ENCODE measurements at places on chromosomes 2 and 18.
A peak's percentile ranks its signal among the peaks of the same experiment; 100 is the strongest.

- no peak for DNase-seq
Measured at GRCh38 chr18:33851546-33852078, 273.6 kb downstream of the ASXL3 start.

GRCh38 chr2:227326783-227327182, 1.7 kb downstream of the MFF start:
- DNase-seq = no peak

DNA sequence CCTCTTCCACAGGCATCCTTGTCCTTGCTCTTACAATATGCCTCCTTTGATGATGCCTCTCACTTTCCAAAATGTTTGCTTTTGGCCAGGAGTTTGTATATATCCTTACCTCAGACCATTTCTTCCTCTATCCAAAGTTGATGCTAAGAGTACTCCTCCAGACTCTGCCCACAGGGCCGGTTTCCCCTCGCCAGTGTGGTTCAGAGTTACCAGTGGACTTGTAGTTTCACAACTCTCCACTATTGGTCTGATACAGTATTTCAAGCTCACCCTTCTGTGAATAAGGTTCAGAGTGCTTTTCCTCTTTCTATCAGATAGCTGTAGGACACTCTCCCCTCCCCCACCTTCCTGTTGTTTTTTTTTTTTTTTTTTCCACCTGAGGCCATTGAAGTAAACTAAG, 42.2 kb upstream of the LINC00305 start:
- no peak for DNase-seq

DNA sequence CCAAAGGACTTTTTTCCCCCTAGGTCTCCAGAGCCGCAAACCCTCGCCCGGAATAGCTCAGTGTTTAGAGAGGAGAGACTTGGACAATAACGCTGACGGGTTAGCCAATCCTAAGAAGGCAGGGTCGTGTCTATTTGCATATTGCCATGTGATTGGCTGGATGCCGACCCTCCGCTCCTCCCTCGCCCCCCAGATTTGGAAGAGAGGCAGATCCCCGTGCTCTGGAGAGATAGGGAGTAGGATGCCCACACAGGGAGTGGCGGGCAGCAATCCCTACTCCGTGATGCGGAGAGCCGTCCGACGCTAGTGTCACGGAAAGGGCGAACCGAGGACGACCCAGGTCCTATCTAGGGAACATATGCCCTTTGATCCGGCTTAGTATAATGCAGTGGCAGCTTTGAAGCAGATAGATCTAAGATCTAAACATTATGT, 1.4 kb downstream of the WNT6 start:
- no peak for DNase-seq

- DNase-seq = peak; percentile 41
Measured at GRCh38 chr2:41782306-41783158, 265.3 kb upstream of the PKDCC start.

DNA sequence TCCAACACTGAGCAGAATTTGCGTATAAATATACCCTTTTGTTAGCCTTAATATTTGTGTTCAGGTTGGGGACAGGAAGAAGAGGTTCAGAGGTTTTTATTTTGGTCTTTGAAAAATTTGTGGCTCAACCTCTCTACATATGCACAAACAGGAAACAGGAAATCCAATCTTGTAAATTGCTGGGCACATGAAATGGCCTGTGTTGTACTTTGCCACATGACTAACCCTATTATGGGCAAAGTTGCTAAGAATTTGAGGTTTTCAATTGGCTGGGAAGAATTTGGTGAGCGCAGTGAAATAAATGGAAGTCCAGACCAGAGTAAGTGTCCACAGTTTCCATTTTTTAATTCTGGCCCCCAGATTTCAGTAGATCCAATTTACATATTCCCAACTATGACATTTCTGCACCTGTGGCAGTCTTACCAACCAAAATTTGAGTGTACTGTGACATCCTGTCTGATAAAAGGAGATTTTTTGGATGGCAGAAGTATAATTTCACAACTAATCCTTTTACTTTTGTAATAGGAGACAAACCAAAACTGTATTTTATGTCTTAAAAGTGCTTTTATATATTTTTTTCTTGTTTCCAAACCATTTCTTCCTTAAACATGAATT, 63.6 kb downstream of the COX7A2L start:
- DNase-seq = no peak

DNA sequence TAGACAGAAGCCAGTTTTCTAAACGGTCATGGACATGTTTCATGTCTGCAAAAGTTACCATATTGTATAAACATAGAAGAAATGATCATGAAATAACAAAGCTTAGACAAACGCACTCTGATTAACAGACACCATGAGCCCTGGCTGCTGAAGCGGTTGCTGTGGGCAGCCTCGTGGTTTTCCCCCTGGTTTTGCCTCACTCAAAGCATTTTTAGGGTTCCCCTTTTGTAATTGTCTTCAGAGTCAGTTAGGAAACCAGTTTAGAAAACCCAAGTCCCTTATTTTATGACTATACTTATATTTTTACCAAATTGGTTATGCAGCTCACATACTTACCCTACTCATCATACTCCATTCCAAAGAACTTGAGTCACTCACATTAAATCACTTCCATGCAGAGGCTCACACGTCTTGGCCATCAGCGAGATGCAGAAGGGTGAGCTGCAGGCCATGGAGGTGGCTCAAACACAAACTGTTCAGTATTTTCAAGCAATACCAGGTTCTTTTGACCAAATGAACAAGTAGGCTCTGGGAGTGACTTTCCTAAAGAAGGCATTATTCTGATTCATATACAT, 105.6 kb upstream of the SALL3 start:
- DNase-seq = no peak

- no peak for DNase-seq
Measured at GRCh38 chr2:49278141-49278540, 123.8 kb upstream of the FSHR start.

- DNase-seq = no peak
Measured at GRCh38 chr2:19219060-19219459, 139.4 kb downstream of the OSR1 start.

GRCh38 chr2:221792971-221793521, 220.9 kb upstream of the EPHA4 start:
- DNase-seq = no peak

DNA sequence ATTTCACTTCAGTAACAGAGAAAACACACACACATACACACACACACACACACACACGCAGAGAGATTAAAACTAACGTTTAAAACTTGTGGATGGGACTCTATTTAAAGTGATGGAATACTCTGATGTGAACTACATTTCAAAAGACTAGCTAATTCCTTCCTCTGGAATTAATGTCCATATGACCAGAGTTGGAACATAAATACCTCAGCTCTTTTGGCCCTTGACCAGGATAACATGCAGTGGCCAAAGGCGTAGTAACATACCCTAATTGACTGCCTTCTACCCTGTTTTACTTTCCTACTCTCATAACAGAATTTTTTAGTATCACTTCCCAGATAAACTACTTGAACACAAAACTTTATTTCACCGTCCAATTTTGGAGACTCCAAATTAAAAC, 671.3 kb upstream of the CHAC2 start:
- no peak for DNase-seq
